Right hindlimb (tissue), 1 donor: ENCODE measurements at places on chromosomes 7 and 10.

DNA sequence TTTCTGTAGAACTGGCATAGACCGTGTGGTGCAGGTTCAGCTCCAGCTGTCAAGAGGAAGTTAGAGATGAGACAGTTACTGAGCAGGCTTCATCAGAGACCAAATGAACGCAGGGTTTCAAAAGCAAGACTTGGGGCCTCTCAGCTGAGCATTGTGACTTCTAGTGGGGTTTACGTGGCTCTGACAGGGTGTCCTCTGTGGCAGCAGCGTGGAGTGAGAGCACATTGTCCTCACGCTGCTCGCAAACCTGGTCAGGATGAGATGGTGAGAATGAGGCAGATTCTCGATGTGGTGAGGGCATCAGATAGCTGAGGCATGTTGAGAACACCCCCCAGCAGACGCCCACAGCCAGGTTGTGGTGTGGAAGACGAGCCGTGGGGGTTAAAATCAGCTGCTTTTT lies 126.0 kb downstream of the DNAJB6 start:
- no peak for DNase-seq

DNA sequence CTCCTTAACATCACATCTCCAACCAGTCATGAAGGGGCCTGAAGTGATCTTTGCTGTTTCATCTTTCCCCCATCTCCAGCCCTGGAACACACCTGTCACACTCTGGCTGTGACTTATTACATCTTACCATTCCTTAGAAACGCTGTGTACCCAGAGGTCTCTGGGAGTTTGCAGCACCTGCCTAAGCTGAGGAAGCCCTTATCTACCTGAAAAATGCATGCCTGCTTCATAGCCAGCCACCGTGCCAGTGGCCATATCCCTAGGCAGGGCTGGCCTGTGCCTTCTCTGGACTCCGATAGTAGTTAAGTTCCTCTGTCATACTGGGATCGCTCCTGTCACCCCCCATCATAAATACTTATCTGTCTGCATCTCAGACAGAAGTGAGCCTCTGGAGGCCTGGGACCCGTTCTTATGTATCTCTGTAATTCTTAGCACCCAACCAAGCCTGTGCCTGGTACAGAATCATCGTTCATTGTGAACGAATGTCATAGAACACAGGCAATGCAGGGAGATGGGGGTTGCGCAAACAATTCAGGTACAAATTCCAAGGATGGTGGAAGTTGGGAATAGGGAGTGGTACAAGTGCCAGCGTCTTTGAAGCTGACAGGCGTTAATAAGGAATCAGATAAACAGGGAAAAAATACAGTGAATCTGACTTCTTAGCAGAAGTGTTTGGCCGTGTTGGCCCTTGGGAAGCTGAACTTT lies 254.6 kb downstream of the CAMK1D start:
- DNase-seq = no peak

DNA sequence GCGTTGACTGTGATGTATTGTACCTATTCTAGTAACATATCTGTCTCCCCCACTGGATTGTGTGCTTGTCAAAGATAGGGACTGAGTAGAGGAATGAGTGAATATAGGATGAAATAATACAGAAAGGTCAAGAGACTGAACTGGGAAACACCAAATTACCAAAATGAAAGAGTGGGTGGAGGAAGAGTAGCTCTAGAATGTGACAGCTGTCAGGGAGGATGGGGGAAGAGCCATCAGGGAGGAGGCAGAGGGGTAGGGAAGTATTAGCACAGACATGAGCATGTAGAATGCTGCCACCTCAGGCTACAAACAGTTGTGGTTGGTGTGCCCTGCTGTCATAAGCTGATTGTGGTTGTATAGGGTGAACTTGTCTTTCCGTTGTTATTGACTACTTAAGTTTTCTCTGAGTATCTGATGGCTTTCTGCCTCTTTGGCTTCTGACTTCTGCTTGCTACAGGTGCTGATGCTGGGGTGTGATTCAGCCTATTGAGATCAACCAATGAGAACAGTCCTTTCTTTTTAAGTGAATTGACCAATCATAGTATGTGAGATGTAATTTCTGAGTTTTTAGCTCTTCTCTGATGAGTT lies 5.6 kb downstream of the CCSER2 start:
- no peak for DNase-seq

DNA sequence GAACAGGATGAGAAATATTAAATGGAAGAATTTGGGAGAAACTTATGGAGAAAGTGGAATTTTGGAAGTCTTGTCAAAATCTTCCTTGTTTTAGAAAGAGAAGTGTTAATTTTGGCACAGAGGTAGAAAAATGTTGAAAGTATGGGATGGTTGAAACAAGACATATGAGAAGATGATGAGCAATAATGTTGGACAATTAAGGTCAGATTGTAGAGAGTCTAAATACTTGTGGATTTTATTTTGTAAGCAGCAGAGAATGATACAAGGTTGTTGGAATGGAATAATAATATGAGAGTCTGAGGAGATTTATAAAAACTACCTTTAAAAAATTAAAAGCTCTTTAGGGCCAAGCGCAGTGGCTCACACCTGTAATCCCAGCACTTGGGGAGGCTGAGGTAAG lies 34.6 kb downstream of the PHTF2 start:
- DNase-seq = no peak

GRCh38 chr10:32253821-32254220 lies 93.1 kb downstream of the EPC1 start:
- DNase-seq = no peak

- DNase-seq = no peak
These were observed 26.4 kb downstream of the MET start for GRCh38 chr7:116698396-116698795.

- no peak for DNase-seq
These were observed 171.6 kb upstream of the SVIL start for GRCh38 chr10:29806350-29806788.

DNA sequence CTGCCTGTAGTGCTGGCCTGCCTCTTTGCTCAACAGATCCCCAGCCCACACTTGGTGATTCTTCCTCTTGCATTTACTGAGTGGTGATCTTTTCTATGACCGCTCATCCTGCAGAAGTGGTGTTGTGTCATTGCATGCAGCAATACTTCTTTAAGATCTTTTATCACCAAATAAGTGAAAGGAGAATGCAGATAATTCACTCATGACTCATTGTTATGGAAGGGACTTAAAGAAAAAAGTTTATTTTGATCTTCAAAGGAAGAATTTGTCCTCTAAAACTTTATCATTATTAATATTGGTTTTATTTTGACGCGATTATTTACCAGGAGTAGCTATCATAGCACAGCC lies 489.1 kb upstream of the CELF2 start:
- no peak for DNase-seq

GRCh38 chr7:44158096-44158872 lies 17.2 kb upstream of the MYL7 start:
- no peak for DNase-seq

DNA sequence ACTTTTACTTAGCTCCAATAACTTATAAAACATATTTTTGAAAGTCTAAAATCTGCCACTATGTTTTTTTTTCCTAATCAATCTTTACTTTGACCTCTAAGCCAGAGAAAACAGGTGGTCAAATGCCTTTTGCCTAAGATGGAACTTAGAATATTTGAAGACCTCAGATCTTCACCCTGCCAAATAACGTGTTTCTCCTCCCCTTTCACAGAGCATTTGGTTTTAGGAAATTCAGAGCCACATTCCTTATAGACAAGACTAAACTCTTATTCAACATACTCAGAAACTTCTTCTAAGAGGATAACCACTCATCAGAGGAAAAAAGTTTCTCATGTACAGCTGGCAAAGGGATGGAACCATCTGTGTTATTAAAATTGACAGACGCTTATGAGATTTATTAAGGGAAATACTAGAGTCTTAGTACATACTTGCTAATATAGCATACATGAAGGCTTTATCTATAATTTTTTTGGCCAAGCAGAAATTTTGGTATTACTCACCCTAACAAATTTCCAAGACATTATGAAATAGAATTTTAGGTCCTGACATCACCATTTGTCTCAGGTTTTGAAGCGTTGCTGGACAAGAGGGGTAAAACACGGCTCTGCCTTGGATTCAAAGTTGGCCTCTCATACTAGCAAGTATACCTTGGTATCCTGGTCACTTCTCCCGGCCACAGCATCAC lies 2.6 kb upstream of the EGFR start:
- DNase-seq = no peak

- DNase-seq = no peak
These were observed 20.3 kb downstream of the CHAT start for GRCh38 chr10:49634069-49634660.

DNA sequence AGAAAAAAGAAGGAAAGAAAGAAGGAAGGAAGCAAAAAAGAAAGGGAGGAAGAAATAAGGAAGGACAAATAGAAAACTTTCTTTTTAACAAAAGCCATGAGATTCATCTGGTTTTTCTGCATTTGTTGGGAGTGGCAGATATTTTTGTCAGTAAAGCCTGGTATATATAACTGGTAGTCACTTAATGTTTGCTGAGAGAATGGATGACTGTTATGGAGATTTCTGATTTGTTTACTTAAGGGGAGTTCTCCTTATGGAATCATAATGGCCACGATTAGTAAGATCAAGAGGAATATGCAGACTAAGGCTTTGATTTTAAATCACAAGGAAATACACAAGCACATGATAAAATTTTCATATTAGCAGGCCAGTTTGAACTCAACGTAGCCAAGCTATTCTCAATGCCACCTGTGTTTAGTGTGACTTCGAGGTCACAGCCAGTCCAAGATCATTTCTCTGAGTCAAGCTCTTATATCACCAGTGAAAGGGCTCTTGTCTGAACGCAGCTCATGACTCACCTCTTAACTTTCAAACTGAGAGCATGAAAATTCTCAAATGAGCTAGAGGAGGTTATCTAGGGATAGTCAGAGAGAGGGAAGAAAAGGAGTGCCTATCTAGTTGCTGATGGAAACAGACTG lies 445.1 kb upstream of the ZMIZ1 start:
- DNase-seq = no peak

GRCh38 chr10:77571490-77571889 lies 66.1 kb downstream of the KCNMA1 start:
- no peak for DNase-seq

- DNase-seq = no peak
These were observed 6.6 kb downstream of the PWWP2B start for GRCh38 chr10:132403511-132404168.

DNA sequence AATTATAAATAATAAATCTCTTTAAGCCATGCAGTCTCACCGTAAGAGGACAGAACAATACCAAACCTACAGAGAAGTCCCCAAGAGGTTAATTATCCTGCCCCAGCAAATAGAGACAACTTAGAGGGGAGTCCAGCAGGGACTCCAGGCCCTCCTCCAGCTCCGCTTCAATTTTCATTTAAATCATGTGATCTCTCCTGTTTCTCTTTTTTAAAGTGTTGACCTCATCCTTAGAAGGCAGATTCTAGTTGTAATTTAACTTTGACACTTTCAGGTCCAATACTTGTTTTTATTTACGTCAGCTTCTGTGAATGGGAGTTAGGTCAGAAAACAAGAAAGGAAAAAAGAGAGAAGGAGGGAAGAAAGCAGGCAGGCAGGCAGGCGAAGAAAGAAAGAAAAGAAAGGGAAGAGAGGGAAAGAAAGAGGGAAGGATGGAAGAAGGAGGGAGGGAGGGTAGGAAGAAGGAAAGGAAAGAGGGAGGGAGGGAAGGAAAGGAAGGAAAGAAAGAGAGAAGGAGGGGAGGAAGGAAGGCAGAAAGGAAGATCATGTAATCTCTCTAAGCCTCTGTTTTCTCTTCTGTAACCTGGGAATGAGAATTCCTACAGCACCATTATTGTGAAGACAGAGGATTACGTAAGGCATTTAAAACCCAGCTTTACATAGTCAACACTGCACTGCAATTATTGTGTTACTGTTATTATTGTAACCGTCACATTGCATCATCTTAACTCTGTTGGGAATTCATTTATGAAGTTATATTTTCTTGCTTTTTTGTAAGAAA lies 227.7 kb downstream of the SKIDA1 start:
- DNase-seq = no peak

- no peak for DNase-seq
These were observed 110.5 kb downstream of the FANK1 start for GRCh38 chr10:126006906-126007305.

DNA sequence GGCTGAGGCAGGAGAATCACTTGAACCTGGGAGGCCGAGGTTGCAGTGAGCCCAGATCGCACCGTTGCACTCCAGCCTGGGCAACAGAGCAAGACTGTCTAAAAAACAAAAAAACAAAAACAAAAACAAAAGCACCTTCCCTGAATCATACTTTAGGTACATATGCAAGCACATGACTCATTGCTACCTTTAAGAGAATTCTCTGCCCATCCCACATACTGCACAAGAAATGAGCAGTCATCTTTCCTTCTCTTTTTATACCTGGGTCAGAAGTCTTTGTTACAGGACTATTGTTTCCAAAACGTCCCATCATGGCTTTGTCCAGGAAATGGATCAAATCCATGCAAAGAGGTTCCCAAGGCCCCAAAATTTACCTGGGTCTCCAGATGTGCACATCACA lies 21.5 kb upstream of the AKR1B10 start:
- no peak for DNase-seq

DNA sequence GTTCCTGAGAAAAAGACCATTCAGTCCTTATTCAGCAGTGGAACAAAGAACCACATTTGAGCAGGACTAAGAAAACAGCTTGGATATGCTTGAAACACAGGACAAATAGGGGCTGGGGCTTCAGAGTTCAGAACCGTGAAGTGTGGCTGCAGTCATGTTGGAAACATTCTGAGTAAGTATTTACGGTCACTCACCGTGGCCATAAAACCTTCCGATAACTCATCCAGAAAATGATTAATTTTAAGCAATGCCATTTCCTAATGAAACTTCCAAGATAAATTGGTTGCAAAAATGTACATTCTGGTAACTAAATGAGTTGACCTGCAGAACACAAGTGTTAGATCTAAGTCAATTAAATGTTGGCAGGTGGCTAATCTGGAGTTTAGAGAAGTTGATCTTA lies 279.2 kb downstream of the CXCL12 start:
- DNase-seq = no peak

- DNase-seq = no peak
These were observed 21.7 kb upstream of the JAKMIP3 start for GRCh38 chr10:132043861-132044695.

DNA sequence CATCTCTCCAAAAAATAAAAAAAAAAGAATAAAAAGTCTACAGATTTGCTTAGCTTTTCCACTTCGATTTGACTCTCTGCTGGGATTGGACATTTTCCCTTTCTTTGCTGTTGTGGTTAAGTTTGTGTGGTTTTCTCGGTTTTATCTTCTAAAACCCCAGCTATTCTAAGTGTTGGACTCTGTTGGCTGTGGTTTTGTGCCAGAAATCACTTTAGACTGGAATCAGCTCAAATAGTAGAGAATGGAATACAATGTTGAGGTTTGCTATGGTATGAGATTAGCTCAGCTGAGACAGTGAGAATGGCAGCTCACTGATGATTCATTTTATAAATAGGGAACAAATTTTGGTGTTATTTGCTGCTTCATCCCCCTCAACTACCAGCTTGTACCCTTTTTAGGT lies 116.0 kb downstream of the BUB3 start:
- DNase-seq = no peak
